ENCODE measurements at places on chromosomes 5 and 9.
A peak's percentile ranks its signal among the peaks of the same experiment; 100 is the strongest.

GRCh38 chr9:137138058-137138721 is 764 bp upstream of the GRIN1 start:
- no peak for DNase-seq

GRCh38 chr5:112697833-112698232 is 39.9 kb upstream of the APC start:
- no peak for DNase-seq

DNA sequence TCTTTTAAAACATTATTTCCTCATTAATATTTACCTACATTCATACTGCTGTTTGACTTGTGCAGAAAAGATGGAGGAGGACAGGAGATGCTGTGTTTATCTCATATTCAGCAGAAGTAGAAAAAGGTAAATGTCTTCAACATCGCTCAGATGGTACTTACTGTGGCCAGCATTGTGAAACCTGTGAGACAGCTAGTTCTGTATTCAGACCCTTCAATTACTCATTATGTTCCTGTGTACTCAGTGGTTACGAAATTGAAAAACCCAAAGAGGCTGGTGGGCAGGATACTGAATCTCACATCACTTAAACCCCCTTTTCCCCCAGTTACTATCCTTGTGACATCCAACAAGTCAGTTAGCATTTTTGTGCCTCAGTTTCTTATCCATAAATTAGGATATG is 216.0 kb downstream of the KDM4C start:
- no peak for DNase-seq

GRCh38 chr9:92613268-92614122 is 56.4 kb downstream of the IPPK start:
- DNase-seq: no peak

DNA sequence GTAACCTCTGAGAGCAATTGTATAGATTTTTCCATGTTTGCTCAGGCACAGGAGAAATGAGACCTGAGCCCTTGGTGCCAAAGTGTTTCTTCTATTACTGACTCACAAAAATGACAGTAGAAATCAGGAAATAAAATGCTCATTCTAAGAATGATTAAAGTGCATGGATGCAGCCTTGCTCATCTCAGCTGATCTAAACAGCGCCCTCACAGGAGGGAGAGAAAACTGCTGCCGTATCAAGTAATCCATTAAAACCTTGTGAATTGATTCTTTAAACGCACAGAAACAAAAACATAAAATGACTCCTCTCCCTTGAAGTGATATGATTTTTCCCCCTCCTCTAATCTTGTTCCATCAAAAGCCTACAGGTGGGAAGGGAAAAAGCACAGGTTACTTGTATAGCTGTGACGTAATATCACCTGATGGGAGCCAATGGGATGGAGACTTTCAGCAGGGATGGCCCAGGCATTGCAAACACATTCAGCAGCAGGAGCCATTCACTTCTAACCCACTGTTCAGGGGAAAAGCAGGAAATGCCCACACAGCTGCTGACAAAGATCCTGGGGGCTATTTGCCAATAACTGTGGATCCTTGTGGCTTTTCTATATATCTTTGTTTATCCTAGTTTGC is 76.7 kb downstream of the PLCXD3 start:
- DNase-seq: peak; percentile 13

DNA sequence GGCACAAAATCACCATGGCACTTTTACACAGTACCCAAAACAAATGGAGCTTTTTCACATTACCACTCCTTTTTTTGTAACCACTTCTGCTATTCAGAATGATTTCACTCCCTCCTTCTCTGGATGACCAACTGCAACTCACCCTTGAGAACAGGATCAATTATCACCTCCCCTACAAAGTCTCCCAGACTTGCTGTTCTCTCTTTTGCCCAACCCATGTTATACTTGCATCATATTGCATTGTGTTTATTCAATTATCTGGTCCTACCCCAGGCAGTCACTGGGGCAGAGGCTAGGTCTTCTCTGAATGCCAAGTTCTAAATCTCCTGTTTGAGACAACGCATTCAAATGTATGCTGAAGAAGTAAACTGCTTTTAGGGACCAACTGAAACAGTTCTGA is 96.0 kb downstream of the GPR21 start:
- DNase-seq: no peak

- no peak for DNase-seq
These were observed 141.6 kb upstream of the IL12B start for GRCh38 chr5:159471904-159472303.

GRCh38 chr5:158792976-158793375 is 306.7 kb downstream of the EBF1 start:
- DNase-seq: no peak

DNA sequence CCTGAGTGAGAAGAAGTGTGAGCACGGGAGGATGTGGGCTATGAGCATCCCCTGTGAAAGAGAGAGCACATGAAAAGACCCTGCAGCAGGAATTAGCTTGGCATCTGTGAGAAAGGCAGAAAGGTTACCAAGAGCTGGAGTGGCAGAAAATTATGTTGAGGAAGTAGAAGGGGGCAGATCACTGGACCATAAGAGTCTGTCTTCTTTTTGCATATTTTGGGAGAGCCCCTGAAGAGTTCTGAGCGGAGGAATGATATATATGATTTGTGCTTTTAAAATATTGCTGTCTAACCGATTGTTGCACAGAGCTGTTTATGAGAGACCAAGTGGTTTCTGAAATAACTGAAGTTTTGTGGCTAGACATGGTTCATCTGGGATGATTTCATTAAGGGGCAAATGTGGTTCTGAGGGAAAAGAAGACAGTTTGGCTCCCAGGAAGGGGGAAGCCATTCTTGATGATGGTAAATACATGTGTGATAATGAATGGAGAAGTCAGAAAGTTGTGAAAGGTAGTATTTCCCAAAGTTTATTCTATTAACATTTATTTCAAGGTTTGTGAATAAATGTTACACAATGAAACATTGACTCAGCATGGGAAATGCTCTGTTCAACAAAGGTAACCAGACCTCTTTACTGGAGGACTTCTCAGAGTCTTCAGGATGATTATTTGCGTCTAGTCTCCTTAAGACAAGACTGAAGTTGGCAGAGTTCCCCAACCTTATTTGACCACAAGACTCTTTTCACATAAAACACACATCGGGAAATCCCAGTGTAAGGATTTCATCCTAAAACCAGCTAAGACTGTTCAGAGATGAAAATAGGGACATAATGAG is 31.5 kb upstream of the ADRB2 start:
- DNase-seq: no peak

- peak; percentile 85 for DNase-seq
These were observed 61.1 kb downstream of the DIAPH1 start for GRCh38 chr5:141557681-141558136.

GRCh38 chr9:95229230-95229915 is 88.1 kb downstream of the FANCC start:
- DNase-seq: no peak
